ENCODE measurements at places on chromosomes 13 and 19. TPM values are rescaled to one million over a fixed set of nuclear protein-coding genes. Genes with fewer than 3 reads are reported as not detected.
A peak's percentile ranks its signal among the peaks of the same experiment; 100 is the strongest.

GRCh38 chr19:55014714-55015113 lies 23.4 kb downstream of the GP6 start:
- DNase-seq = no peak

DNA sequence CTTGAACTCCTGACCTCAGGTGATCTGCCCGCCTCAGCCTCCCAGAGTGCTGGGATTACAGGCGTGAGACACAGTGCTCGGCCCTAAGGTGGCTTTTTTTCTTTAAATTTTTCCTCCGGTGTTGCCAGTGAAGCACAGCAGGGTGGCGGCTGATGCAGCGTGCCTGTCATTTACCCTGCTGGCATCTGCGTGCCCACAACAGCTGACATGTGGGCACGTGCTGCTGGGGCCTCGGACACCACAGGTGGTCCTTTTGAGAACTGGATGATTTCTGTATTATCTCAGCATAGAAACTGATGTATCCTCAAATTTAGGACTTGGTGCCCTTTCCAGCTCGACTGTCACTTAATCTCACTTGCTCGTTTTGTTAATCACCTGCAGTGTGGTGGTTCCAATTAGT lies 31.2 kb upstream of the TEX29 start:
- no peak for DNase-seq

The ZNF576 gene
- total RNA-seq = 8.7 TPM

GRCh38 chr19:2771786-2772674 lies 11.0 kb downstream of the SGTA start:
- DNase-seq = no peak

- DNase-seq = peak; percentile 84
Observed at GRCh38 chr19:43438291-43439031, 23.8 kb downstream of the TEX101 start.

DNA sequence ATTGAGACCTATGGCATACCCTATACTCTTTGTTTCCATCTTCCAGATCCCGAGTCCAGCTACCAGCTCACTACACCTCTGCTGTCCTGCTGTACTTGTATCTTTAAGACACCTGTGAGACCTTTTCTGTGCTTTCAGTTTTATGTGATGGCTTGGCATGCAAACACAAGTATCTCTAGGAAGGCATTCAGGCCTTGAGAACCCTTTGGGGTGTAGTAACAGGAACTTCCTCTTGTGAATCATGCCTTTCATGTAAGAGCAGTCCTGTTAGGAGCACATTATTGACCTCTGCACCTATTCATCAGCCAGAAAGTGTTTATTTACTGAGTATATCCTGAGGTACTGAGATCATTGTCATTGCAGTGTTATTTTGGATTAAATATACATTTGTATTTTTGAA lies 87.0 kb upstream of the HTR2A start:
- DNase-seq = peak; percentile 53

GRCh38 chr13:91305652-91306051 lies 41.8 kb upstream of the MIR17HG start:
- DNase-seq = no peak

DNA sequence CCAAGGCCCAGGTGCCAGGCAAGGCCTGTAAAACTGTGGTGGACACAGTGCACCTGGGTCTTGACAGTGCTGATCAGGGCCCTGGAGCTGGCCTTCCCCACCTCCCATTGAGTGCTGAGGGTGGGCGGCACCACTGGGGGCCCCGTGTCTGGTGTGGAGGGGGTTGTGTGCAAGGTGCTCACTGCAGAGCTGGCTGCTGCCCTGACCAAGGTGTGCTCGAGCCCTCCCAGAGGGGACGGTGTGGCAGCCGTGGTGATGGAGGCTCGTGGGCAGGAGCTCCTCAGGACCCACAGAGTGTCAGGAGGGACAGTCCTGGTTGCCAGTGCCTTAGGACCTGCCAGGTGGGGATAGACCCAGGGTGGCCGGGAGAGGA lies 23.0 kb downstream of the ATP4B start:
- no peak for DNase-seq

GRCh38 chr13:83485101-83485500 lies 397.2 kb downstream of the SLITRK1 start:
- DNase-seq = no peak

DNA sequence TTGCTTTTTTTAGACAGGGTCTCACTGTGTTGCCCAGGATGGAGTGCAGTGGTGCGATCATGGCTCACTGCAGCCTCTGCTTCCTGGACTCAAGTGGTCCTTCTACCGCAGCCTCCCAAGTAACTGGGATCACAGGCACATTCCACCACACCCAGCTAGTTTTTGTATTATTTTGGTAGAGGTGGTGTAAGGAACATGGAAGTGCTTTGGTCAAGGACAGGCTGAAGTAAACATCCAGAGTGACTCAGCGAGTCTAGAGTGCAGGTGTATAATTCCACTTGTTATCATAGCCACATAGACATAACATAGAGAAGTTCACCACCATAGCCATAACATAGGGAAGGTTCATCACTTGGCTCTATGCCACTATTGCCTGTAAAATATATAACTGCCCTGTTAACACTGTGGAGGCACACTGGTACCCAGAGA lies 98.6 kb downstream of the RBM26 start:
- DNase-seq = no peak

DNA sequence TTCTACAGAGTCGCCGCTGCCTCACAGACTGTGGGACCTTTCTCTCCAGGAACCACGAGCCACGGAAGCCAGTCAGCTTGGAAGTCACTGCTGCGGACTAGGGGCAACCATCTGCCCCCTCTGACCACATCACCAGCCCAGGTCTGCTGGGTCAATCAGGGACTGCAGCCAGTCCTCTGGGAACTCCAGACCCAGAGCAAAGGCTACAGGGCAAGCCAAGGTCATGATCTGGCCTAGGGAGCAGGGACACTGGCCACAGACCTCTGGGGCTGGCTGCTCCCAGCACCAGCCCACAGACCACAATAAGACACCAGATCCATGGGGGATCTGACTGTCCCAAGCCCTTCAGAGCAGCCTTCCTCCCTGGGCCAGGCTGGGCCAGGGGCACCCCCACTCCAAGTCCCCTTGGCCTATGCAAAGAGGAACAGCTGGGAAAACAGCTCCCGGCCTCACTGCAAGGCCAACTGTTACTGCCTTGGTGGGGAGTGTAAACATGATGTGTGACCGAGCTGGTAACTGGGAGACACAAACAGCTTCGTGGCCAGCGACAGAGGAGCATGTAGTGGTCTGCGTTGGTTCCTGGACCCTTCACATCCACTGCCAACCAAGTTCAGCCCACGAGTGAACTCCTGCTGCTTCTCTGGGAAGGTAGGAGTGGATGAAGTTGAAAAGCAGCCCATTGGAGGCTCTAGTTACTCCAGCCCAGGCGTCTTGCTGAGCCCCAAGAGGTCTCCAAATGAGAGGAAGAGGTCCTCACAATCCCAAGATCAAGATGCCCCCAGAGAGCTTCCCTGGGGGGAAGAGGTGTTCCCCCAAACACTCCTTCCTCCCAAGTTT lies 1.5 kb downstream of the AKT2 start:
- DNase-seq = no peak

- DNase-seq = peak; percentile 59
Observed at GRCh38 chr13:71754407-71754974, 112.5 kb downstream of the DACH1 start.

DNA sequence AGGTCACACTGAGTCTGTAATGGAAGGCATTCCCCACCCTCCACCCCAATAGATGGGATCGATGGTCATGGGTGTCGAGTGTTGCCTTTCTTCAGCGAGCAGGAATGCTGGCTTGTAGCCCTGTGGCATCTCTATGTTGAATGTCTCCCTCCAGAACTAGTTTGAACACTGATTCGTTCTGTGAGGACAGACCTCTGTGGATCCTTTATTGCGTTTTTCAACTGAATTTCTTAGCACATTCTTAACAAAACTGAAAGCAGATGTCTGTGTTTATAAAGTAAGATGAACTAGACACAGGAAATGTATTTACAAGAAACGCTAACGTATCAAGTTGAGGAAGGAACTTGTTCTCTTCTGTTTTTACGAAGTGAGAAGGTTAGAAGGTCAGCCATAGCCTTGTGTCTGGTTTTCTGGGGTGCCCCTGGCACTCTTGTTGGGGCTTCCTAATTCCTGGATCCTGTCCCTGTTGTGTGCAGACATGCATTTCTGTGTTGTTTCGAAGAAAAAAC lies 36.8 kb upstream of the TM9SF2 start:
- peak; percentile 29 for DNase-seq

GRCh38 chr13:33081666-33082065 lies 65.4 kb downstream of the KL start:
- no peak for DNase-seq

DNA sequence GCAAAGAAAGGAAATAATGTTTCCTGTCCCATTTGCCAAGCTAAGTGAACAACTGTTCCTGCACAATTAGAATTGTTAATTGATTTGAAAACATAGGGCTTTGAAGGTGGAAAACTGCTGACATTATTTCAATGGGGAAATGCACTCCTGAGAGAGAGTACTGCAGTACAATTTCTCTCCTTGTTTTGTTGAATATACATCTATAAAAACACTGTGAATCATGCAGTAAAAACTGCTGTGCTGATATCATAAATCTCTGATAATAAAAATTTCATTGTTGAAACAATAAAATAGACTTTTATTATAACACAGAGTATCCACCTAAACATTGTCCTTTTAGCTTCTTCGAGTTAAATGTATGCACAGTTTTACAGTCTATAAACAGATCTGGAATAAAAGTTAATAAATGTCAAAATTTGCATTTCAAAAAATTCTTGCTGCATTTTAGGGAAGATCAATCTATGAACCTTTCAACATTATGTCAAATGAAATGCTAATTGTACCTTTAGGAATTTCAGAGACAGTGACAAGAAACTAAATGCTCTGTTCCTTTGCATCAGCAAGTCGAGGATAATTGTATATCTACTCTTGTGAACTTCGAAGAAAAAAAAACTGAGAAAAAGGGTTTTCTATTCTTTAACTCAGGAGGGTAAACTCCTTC lies 328.2 kb upstream of the DACH1 start:
- DNase-seq = no peak

The GPR12 gene
- total RNA-seq = not detected

- no peak for DNase-seq
Observed at GRCh38 chr13:46639033-46639981, 86.3 kb downstream of the LRCH1 start.

The RXFP2 gene
- total RNA-seq = not detected

Measured in fibroblast of lung (primary cell).